ENCODE measurements at places on chromosomes 2 and 18.
A peak's percentile ranks its signal among the peaks of the same experiment; 100 is the strongest.

DNA sequence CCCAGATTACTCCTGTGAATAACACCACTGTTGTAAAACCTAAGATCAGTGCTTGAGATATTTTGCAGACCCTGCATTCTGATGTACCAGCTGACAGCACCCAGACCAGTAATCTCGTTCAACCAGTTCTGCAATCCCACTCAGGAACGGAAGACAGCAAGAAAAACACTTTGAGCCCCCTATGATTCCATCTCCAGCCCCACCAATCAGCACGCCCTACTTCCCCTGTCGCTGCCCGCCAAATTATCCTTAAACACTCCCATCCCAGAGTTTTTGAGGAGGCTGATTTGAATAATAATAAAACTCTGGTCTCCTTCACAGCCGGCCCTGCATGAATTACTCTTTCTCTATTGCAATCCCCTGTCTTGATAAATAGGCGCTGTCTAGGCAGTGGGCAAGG lies 173.9 kb upstream of the CDH2 start:
- no peak for DNase-seq

DNA sequence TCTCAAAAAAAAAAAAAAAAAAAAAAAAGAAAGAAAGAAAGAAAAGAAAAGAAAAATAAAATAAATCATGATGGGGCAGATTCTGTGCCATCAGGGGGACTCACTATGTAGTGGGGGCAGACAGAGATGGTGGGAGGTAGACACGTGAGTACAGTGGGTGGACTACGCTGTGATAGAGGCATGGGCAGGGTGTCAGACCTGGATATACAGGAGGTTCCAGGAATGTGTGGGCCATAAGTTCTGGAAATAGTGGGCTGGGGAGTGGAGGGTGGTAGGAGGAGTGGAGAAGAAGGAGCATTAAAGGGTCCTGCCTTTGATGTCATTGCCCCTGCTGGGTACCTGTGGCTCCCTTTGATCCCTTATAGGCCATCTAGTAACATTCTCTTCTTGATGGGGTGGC lies 8.8 kb upstream of the WNT6 start:
- no peak for DNase-seq

GRCh38 chr2:71461304-71461671 lies 7.9 kb downstream of the DYSF start:
- no peak for DNase-seq

DNA sequence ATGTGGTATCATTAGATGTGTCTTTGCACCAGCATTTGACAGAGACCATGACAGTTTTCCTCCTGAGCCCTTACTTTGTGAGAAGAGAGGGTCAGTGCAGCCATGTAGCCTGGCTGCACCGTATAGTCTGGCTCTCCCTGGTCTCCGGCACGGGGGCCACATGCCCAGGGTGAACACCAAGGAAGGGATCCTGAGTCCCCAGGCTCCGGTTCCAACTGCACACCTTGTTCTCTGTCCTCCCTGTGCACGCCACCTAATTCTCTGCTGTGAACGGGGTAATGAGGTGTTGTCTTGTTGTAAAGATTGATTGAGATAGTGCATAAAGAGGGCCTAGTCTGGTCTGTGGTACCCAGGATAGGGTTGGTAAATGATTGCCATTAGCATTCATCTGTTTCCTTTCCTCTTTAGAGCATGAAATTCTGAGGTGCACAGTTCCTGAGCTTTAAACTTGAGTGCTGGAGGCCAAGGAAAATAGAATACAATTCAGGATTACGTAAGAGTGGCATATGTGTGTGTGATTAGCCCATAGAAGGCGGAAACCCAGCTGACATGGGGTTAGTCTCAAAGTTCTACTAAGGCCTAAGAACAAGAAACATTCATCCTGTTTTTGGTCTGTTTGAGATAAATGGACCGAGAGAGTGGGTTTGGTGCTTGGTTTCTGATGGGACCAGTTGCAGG lies 55.5 kb downstream of the NCK2 start:
- DNase-seq: no peak

- DNase-seq: no peak
Observed at GRCh38 chr2:168217920-168218319, 29.5 kb downstream of the STK39 start.

GRCh38 chr2:16584824-16585540 lies 80.7 kb downstream of the CYRIA start:
- DNase-seq: no peak

- no peak for DNase-seq
Observed at GRCh38 chr2:236256366-236256985, 7.7 kb downstream of the ASB18 start.

DNA sequence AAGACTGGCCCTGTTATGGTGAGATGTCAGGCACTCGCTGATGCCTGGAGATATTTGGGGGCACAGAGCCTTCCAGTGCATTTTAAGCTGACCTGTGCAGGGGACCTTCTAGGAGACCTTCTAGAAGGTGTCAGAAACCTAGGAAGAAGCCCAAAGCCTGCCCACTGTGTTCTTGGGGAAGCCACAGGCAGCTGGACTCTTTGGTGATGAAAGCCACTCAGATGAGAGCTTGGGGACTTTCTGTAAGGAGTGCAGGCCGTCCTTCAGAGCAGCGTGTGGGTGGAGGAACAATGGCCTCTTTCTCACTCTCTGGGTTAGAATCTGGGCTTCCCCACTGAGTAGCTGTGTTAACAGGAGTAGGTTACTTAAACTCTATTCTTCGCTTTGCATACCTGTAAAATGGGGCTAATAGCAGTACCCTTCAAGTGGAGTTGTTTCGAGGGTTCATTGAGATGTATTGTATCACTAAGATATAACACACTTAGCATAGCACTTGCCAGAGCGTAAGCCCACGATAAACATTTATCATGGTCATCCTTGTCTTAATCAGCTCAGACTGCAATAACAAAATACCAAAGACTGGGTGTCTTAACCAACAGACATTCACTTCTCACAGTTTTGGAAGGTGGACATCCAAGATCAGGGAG lies 322.3 kb upstream of the EPAS1 start:
- no peak for DNase-seq

- no peak for DNase-seq
Observed at GRCh38 chr2:33130544-33130943, 183.8 kb downstream of the LTBP1 start.

- peak; percentile 24 for DNase-seq
Observed at GRCh38 chr18:9757827-9758621, 49.9 kb downstream of the RAB31 start.

GRCh38 chr2:28956415-28956826 lies 24.7 kb upstream of the TOGARAM2 start:
- no peak for DNase-seq

GRCh38 chr2:59684116-59684770 lies 869.2 kb downstream of the BCL11A start:
- DNase-seq: no peak

DNA sequence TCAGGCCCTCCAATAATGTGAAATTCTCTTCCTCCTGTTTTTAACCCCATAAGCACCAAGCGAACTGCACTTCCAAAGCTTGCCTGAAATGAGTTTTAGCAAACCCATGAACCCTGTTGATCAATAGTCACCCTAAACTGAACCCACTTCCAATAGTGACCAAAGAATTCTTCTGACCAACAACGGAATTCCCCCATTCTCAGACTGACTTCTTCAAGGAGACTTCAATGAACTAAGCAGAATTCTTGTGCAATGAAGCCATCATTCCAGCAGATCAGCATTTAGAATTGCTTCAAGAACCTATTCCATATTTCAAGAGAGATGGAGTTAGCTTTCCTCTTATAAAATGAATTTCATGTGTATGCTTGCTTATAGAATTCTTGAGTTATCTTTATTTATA lies 176.9 kb upstream of the FN1 start:
- DNase-seq: peak; percentile 71

GRCh38 chr2:173017646-173018420 lies 57.8 kb upstream of the MAP3K20 start:
- no peak for DNase-seq

DNA sequence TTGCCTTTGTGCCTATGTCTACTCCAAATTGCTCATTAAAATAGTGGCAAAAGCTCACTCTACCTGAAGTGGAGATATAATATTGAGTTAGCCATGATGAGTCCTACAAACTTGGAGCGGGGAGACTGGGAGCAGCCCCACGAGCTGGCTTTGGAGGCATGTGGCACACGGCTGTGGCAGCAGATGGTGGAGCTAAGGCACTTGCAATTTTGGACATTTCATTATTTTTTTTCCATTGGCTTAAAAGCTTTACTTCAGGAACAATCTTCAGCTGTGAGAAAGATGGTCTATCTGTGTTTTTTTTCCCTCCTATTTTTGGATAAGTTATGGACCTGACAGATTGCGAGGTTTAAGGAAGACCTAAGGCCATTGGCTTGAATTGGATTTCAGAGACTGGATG lies 578.3 kb downstream of the CMPK2 start:
- DNase-seq: no peak

- DNase-seq: no peak
Observed at GRCh38 chr2:191114403-191114886, 36.3 kb downstream of the STAT4 start.

DNA sequence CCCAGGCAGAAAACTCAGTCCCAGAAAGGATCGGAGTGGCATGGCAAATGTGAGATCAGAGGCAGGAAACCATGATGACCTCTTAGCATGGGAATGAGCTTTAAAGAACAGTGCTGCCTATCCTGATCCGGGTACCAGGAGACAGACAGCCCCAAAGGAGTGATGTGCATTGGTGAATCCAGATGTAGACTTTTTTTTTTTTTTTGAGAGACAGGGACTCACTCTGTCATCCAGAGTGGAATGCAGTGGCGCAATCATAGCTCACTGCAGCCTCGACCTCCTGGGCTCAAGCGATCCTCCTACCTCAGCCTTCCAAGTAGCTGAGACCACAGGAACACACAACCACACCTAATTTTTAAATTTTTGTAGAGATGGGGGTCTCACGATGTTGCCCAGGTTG lies 122.7 kb downstream of the VAPA start:
- DNase-seq: no peak

DNA sequence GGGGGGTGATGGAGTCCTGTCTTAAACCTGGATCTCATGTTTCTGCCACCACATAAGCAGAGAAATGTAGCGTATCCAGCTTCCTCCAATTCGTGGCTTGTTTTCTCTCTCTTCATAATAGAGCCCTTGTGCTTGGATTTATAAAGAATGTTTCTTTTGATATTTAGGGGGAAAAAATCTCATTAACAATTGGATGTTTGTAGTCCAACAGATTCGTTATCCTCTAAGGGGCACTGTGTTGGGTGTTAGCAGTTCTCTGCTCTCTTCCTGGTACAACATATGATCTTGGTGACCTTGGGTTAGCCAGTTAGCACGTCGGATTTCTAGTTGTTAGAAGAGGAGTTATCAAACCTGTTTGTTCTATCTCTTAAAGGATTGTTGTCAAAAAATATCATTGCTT lies 127.8 kb downstream of the FMNL2 start:
- no peak for DNase-seq

DNA sequence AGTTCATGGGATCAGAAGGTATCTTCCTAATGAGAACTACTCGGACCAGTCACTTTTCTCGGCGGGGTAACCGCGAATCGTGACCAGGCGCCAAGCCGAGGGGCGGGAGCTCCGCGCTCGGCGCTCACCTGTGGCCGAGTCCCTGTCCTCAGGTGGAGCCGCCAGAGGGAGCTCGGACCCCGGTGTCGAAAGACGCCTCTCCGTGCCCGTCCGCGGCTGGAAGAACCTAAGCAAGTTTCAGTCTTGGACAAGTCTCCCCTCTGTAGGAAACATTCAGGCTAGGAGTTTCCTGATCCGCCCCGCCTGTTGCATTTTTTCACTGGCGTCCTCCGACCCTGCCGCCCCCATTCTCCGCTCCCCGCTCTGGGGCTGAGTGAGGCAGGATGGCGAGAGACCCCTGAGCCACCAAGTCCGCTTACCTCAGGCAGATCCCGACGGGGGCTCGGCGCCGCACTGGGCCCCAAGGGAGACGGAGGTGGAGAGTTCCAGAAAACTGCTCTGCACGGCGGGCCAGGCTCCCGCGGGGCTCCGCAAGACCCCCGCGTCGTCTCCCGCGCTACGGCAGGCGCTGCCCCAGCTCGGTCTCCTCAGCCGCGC lies 480 bp downstream of the DSEL start:
- peak; percentile 52 for DNase-seq

GRCh38 chr2:69387770-69388481 lies 899 bp upstream of the GFPT1 start:
- DNase-seq: no peak

- DNase-seq: no peak
Observed at GRCh38 chr2:102717308-102718018, 44.4 kb upstream of the TMEM182 start.

- DNase-seq: no peak
Observed at GRCh38 chr2:158484892-158485556, 28.3 kb downstream of the PKP4 start.

GRCh38 chr2:176834226-176834625 lies 378.4 kb upstream of the HNRNPA3 start:
- no peak for DNase-seq

DNA sequence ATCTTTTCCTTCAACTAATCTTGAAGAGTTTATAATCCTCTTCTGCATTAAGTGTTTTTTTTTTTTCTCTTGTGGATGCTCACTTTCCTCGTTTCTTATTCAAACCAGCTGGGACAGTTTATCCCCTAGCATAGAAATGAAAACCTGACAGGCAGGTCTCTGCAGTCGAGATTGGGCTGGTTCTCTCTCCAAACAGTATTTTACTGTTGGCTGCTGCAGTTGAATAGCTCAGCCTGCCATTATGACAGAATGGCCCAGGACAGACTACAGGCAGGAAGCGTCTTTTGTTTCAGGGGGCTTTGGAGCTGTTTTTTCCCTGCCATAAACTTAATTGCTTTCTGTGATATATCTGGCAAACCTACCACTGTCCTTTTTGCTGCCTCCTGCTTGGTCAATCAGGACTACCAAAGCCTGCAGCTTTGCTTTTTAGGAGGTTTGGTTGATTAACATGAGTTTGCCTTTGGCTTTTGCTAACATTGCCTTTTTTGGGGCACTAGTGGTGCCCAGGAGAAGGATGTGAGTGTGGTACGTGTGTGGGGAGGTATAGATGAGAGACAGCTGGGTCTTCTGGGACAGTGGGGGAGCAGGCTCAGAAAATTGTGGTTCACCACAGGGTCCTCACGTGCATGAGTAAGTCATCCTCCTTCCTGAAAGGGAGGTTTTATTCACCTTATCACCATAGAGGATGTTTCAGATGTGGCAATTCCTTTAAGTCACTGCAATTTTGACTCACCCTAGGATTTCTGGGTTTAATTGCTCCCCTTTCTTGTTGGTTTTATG lies 128.7 kb downstream of the LYPD6B start:
- DNase-seq: no peak

- no peak for DNase-seq
Observed at GRCh38 chr2:8432706-8433336, 249.0 kb upstream of the ID2 start.

DNA sequence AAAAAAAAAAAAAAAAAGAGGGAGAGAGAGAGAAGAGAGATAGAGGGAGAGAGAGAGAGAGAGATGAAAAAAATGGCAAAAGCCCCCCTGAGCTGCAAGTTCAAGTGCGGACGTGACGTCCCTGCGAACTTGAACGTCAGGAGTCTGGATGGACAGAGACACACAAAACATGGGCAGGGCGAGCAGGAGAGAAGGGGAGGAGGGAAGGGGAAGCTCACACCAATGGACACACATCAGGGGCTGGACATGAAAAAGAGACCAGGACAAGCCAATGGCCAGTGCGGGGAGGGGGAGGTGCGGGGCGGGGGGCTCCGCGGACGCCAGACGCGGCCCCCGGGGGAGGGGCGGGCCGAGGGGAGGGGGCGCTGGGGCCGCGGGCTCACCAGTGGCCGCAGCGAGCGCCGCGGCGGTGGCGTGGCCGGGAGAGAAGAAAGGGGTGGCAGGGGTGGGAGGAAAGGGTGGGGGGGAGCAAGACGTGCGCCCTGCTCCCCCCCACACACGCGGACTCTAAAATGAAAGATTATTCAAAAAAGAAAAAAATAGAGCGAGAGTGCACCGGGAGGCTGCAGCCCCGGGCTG lies at the start of gene BCL11A:
BCL11A (minus strand) TSS at position 160 of the 579 bp plus-strand sequence. CDS start 384 bp downstream, outside the sequence.
- no peak for DNase-seq
